ENCODE measurements at places on chromosomes 3 and 15.
A peak's percentile ranks its signal among the peaks of the same experiment; 100 is the strongest.

DNA sequence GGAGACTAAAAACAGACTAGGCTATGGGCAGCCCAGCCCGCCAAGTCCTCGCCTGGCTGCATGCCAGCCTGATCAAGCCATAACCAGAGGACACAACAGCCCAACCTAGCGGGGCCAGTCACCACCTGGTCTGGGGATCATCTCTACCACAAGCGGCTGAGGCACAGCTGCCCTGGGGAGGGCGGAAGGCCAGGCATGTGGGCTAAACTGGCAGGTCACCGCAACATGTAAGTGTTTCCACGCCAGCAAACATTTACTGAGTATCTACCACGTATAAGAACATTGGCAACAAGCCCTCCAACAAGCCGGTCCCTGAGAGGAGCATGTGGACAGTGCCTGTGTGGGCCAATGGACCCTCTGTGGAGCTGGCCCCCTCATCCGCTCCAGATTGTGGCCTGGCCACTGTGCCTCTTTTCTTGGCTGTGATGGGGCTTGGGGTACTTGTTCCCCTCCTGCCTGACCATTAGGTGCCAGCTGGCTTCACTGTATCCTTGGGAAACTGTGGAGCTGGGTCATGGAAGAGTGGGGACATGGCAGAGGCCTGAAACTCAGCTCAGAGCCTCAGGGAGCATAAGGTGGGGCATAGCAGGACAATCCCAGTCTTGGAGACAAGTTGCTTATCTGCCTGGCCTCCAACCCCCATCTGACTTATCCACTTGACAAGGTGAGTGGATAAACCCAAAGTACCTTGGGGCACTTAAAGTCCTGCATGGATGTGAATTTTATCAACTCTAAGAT, 9.0 kb downstream of the UBXN7 start:
- DNase-seq: peak; percentile 32

GRCh38 chr3:3503411-3503810, 295.8 kb upstream of the LRRN1 start:
- no peak for DNase-seq

- no peak for DNase-seq
Observed at GRCh38 chr3:133997871-133998635, 31.7 kb downstream of the SLCO2A1 start.

DNA sequence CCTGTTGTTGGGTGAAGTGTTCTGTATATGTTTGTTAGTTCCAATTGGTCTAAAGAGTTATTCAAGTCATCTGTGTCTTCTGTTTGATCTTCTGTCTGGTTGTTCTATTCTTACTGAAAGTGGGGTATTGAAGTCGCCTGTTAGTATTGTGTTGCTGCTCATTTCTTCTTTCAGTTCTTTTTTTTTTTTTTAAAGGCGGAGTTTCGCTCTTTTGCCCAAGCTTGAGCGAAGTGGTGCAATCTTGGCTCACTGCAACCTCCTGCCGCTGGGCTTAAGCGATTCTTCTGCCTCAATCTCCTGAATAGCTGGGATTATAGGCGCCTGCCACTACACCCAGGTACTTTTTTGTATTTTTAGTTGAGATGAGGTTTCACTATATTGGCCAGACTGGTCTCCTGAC, 23.5 kb downstream of the PFN2 start:
- DNase-seq: no peak

GRCh38 chr3:150172356-150172755, 201.7 kb upstream of the PFN2 start:
- no peak for DNase-seq

DNA sequence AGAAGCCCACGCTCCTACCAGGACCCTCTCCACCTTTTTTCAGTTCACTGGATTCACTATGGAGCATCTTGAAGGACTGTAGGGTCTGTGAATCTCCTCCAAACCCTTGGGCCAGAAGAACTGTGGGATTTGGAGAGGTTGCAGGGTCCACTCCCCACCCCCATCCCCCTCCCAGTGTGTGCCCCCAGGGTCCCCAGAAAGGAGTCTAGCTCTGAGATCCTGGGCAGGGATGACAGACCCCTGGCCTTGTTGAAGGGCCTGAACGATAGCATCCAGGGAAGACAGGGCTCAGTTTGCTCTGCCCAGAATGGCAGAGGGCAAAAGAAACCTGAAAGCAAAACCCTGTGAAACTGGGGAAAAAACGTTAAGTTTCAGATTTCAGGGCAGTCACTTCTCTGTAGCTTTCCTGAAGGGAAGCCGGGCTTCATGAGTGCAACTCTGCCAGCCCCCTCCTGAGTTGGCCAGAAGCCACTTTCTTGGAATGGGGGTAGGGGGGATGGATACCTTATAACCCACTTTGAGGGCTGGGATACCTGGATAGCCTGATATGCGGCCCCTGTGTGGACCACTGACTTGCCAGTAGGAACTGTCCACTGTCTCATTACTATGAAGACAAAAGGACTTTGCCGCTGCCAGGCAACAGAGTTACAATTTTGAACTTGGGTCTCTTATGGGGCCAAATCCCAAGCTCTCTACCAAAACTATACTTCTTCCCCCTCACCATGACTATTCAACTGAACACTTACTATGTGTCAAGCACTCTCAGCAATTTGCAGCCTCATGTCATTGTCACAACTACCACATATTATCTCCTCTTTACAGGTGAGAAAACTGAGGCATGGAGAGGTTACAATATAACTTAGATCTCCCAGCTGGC, 1.6 kb upstream of the CISH start:
- no peak for DNase-seq

- DNase-seq: no peak
Observed at GRCh38 chr3:43964640-43965039, 273.9 kb downstream of the ABHD5 start.

GRCh38 chr3:21105784-21106183, 645.2 kb downstream of the ZNF385D start:
- no peak for DNase-seq

- DNase-seq: no peak
Observed at GRCh38 chr15:93929375-93930094, 301.8 kb upstream of the MCTP2 start.

GRCh38 chr3:66299891-66300290, 79.1 kb downstream of the SLC25A26 start:
- no peak for DNase-seq

GRCh38 chr3:131755380-131755779, 252.6 kb upstream of the MRPL3 start:
- no peak for DNase-seq

- no peak for DNase-seq
Observed at GRCh38 chr3:45479621-45480035, 91.3 kb downstream of the LARS2 start.

DNA sequence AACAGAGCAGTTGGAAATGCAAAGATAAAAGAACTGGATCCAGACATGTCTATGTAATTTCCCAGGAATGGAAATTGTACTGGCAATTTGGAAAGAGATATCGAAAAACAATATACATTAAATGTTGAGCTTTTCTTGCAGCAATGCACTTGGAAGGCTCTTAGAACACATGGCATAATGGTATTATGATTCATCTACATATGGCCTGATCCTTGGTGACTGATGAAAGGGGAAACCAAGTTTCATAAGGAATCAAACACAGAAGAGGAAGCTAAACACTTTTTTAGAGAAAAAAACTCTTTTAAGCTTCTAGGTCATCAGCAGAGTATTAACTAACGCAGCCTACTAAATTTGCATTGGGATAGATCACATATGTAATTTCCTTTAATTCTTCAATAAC, 12.4 kb upstream of the GREM1 start:
- DNase-seq: no peak

DNA sequence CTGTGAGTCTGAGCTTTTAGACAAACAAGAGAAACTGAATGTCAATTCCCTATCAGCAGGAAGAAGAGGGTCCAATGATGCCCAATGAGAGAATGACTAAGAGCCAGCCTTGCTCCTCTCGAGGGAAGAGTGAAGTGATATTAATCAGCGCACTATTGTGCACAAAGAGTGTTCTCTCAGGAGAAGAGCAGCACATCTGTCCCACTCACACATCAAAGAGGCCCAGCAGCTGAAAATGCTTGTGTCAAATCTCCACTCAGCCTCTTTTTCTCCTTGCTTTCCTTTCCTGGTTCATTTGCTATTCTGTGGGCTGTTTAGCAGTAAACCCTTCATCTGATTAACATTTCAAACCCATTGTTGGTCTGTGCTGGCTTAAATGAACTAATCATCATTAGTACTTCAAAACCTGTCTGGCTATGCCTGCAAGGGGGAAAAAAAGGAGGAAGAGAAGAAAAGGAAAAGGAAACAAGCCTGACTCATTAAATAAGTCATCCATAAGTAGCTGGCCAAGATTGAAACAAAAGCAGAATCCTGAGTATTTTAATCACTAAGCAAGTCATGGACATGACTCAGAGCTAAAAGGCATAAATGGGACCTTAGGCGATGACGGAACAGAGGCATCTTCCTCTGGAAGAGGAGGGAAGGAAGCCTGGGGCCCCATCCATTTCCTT, 912.7 kb downstream of the TUSC7 start:
- peak; percentile 22 for DNase-seq

DNA sequence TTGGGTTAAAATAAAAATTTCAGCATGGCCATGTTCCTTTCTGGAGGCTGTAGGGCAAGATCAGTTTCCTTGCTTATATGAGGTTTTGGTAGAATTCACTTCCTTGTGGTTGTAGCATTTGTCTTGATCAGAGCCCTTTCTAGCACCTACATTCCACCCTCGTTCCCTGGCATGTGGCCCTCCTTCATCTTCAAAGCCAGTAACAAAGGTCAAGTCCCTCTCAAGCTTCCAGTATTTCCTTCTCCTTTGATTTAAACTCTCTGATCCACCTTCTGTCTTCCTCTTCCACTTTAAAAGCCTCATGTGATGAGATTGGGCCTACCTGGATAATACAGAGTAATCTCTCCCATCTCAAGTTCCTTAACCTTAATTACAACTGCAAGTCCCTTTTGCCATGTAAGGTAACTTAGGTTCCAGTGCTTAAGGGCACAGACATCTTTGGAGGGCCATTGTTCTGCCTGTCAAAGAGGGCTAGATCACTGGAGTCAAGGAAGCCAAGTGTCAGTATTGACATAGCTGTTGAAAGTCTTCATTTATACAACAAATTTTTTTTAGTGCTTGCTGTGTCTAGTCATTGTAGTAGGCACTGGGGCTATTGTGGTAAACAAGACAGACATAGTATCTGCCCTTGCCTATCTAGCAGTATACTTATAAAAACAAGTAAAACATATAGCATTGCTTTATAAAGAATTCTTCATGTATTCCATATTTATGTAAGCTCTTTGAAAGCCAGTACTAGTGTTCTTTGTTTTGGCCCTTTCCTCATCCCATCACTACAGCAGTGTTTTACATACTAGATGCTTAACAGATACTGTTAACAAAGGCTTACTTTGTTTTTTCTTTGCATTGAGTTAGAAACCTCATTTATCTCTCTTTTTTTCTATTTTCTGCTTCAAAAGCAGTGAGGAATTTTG, 40.7 kb downstream of the GLCE start:
- DNase-seq: no peak

- no peak for DNase-seq
Observed at GRCh38 chr3:151553888-151554287, 93.0 kb upstream of the IGSF10 start.

DNA sequence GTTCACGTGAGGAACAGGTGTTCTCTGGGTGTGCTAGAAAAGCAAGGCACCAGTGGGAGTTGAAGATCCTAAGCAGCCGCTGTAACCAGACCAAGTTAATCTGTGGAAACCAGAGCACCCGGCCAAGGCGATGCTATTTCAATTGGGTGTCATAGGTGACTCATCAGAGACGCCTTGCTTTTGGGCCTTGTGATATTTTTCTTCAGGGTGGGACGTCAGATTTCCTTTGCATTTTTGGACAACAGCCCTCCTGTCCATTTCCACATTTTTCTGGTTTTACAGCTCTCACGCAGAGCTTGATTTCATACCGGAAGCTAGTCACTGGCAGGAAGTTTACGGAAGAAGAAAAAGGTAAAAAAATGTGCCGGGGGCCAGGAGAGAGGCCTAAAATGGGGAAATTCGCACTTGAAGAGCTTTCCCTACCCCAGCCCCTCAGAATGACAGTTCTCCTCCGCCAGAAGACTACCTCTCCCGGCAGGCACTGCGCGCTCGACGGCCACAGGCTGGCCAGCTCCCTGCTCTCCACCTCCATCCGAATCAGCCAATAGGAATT, 471 bp upstream of the KBTBD8 start:
- DNase-seq: no peak

DNA sequence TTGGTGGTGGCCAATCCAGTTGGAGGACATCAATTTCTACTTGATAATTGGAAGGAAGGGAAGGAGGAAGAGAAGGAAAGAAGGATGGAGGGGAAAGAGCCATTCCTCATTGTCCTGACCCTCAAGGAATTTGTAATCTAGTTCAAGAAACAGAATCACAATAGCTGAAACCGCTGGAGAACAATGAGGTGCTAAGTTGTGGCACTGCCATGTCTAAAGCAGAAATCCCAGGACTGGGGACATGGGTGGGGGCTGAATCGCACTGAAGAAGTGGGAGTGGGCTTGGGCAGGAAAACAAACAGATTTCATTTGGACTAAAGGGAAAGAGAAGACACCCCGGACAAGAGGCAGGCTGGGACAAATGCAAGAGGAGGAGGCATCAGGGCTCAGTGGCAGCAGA, 183.6 kb downstream of the UACA start:
- no peak for DNase-seq

DNA sequence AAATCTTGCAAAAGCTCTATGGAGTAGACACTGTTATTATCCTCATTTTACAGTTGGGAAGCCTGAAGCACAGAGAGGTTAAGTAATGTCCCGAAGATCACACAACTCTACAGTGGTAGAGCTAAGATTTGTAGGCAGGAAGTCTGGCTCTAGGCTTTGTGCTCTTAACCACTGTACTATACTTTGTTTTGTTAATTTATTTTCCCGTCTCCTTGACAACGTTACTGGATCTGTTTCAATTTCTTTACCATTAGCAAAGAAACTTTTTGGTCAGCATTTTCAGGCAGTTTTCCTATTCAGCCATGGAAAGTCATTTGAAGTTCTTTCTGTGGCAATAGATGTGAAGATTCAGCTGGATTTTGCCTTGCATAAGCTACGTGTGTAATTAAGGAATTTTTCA, 51.7 kb downstream of the OTOL1 start:
- DNase-seq: no peak

DNA sequence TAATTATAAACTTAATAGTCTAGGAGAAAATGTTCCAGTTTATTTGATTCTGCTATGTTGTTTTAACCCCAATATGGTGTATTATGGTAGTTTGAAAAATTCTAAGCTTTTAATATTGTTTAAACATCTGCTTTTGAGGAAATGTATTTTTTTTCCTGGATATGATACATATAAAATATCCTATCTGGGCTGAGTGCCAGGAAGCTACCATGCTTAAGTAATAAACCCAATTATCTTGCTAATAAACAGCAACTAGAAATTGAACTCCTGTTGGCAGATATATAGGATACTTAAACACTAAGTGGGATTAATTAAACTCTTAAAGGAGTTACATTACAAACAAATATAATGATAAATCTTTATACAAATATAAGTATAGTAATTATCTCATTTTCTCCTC, 293.7 kb upstream of the GRM7 start:
- DNase-seq: no peak

DNA sequence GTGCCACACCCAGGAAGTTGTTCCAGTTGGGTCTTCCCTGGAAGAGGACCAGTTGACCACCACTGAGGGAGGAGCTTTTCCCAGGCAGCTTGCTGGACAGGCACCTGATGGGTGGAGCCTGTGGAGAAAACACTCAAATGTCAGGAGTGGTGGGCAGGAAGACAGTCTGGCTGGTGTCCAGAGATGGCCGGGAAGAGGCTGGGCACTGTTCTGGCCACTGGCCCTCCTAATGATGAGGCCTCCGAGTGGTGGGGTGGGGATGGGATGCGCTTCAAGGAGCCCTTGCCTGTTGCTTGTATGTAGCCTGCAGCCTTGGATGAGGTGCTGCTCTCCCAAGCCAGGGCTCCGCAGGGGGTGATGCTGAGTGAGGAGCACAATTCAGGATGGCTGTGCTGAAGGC, 12.3 kb downstream of the PLEKHO2 start:
- no peak for DNase-seq

Measured in NCI-H345 (cell line).